HCT116 (cell line): ENCODE measurements at places on chromosomes 2 and 18. TPM values are rescaled to one million over a fixed set of nuclear protein-coding genes. Genes with fewer than 3 reads are reported as not detected.

DNA sequence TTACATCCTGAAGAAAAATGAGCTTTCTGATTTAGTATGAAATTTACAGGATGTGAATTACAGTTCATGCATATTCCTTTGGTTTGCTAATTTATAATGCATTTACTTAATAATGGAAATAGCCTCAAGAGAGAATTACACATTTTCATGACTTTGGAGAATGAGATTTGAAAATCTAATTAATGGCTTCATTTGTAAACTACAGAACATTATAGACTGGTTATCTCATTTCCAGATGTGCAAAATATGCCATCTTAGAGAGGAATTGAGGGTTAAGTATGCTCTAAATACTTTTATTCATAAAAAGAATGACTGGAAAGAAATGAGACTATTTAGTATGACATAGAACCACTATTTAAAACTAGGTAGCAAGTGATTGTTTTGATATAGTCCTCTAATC, 94.2 kb upstream of the DNAJC10 start:
- no peak for DNase-seq

DNA sequence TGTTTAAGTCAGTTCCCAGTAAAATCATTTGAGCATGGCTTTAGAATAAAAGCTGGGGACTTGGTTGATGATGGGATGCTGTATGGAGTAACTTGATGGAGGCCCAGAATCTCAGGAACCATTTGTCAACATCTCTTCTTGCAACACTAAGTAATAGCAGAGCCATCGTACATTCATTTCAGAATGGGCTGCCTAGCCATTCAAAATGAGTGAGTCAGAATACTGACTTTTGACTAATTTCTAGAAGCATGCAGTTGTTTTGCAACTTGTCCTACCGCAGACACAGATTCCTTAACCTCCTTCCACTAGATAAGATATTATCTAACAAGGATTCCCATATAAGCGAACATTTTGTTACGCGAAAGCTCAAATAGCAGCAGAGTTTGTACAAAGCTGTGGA, 229.5 kb downstream of the CNTNAP5 start:
- no peak for DNase-seq

DNA sequence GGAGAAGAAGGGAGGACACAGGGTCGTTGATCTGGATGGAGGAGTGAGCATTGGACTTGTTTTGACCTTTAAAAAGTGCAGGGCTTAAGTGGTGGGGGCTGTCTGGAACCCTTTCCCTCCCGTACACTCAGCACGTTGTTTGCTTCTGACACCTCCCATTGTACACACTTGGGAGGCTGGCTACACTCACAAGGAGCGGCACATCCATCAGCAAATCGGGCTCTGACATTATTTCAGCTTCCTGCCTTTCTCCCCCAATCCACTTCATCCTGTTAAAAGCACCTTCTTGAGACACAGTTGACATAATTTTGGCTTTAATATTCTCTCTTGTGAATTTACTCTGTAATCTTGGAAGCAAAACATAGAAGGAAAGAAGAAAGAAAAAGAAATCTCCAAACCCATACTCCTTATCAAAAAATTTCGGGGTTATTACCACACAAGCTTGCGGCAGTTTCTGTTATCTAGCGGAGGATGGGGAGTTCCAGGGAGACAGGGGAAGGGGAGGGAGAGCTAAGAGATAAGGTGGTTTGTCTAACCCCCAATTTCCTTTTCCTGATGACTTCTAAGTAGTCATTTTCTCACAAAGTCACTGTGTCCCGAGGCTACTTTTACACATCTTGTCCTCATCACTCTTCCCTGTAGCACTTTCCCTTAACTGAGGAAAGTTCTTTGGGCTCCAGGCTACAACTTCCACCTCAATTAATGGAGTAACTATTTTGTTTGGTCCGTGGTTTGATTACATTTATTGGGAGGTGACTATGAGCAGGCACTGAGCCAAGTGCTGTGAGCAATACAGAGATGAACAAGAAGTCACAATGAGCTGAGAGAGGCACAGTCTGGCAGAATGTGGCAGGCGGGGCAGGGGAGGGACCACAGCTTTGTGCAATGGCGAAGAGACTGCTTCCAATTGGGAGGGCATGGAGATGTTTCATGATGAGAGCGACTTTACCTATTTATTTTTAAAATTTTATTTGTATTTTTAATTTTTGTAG, 240.1 kb upstream of the MEX3C start:
- DNase-seq: no peak

GRCh38 chr2:16861530-16861929, 195.9 kb upstream of the CYRIA start:
- DNase-seq: no peak

DNA sequence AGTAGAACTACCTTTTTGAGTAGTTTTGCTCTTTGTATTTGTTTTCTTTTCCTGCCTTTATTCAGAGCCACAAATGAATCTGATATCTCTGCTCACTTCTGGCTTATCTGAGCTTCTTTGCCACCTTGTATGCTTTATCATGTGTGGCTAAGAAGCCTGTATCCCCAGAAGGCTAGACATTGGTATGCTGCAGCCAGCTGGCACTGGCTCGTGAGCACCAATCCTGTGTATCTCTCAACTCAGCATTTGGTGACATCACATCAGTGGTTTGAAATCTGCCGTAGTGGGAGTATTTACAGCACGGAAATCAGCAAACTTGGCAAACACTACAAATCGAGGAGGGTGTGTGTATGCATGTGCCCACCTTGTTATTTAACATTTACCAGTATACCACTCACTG, 183.7 kb upstream of the LHCGR start:
- no peak for DNase-seq

DNA sequence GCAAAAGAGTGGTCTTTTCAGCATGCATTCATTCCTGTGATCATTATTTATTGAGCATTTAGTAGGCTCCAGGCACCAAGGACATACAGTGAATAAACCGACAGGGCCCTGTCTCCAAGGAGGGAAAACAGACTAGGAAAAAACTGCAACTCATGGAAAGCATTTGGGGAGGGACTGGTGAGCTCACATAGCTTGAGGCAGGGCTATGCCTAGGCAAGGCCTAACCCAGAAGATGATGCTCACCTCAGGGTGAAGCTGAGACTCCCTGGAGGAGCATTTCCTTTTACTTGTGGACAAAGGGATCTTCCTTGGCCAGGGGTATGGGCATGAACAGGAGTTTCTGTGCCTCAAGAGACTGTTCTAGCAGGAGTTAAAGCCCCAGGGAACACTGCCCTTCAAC, 3.9 kb downstream of the CXCR1 start:
- DNase-seq: no peak

DNA sequence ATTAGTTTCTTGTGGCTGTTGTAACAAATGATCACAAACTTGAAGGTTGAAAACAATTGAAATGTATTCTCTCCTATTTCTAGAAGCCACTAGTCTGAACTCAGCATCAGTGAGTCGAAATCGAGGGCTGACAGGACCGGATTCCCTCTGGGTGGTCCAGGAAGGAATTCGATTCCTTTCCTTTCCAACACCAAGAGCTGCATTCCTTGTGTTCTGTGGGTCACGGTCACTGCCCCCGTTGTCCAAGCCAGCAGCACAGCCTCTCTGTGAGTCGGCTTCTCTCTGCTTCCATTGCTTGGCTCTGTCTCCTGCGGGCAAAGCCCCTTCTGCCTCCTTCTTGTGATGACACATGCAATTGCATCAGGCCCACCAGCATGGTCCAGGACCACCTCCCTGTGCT, 67.3 kb downstream of the SMIM21 start:
- DNase-seq: no peak

Gene MSTN
- total RNA-seq: 0.12 TPM

Gene OR6B2
- total RNA-seq: not detected

Gene TRIM43
- not detected for total RNA-seq

Gene NEB
- total RNA-seq: 0.34 TPM

Gene TEKT4
- not detected for total RNA-seq

Gene FIGN
- total RNA-seq: not detected
